ENCODE measurements at places on chromosomes 13 and 19. TPM values are rescaled to one million over a fixed set of nuclear protein-coding genes. Genes with fewer than 3 reads are reported as not detected.

EDNRB gene
- 120 TPM for polyA plus RNA-seq

KIR2DL1 gene
- polyA plus RNA-seq: not detected

APLP1 gene
- 9.0 TPM for polyA plus RNA-seq

SMIM44 gene
- not detected for polyA plus RNA-seq

C1QTNF9B gene
- polyA plus RNA-seq: 1.3 TPM

MICOS13 gene
- polyA plus RNA-seq: 47.2 TPM

COG6 gene
- polyA plus RNA-seq: 30.6 TPM

CEACAM3 gene
- polyA plus RNA-seq: 0.34 TPM

CEACAM1 gene
- polyA plus RNA-seq: 7.7 TPM

ZNF440 gene
- 19.6 TPM for polyA plus RNA-seq

ADGRE2 gene
- 0.56 TPM for polyA plus RNA-seq

ALKBH6 gene
- polyA plus RNA-seq: 20.7 TPM

ZNF414 gene
- 32.4 TPM for polyA plus RNA-seq

DENND1C gene
- polyA plus RNA-seq: 19.1 TPM

PNMA8C gene
- polyA plus RNA-seq: 0.24 TPM

MBOAT7 gene
- polyA plus RNA-seq: 61.8 TPM

KLF1 gene
- polyA plus RNA-seq: 0.74 TPM

ZNF229 gene
- 12.9 TPM for polyA plus RNA-seq

ZNF221 gene
- 9.4 TPM for polyA plus RNA-seq

CPB2 gene
- polyA plus RNA-seq: 0.17 TPM

PCDH17 gene
- 25.7 TPM for polyA plus RNA-seq

LRRC4B gene
- 14.3 TPM for polyA plus RNA-seq

FCGBP gene
- 10.7 TPM for polyA plus RNA-seq

HSD11B1L gene
- polyA plus RNA-seq: 7.7 TPM

OR7G2 gene
- 0.13 TPM for polyA plus RNA-seq

LENG9 gene
- polyA plus RNA-seq: 3.2 TPM

OXGR1 gene
- 0.28 TPM for polyA plus RNA-seq

LRFN3 gene
- polyA plus RNA-seq: 9.2 TPM

UPK1A gene
- not detected for polyA plus RNA-seq

ZNF415 gene
- 23.7 TPM for polyA plus RNA-seq

CDX2 gene
- polyA plus RNA-seq: not detected

ALOX5AP gene
- 4.9 TPM for polyA plus RNA-seq

CRB3 gene
- 14.9 TPM for polyA plus RNA-seq

SERPINE3 gene
- polyA plus RNA-seq: 1.2 TPM

RETN gene
- polyA plus RNA-seq: 1.6 TPM

KLK3 gene
- not detected for polyA plus RNA-seq

BCKDHA gene
- polyA plus RNA-seq: 30.0 TPM

GIPR gene
- polyA plus RNA-seq: 2.8 TPM

ICAM3 gene
- 8.8 TPM for polyA plus RNA-seq

SIRT2 gene
- polyA plus RNA-seq: 53.1 TPM

ZNF285 gene
- 15.3 TPM for polyA plus RNA-seq
